Daoy (cell line): ENCODE measurements at places on chromosomes 4 and X. TPM values are rescaled to one million over a fixed set of nuclear protein-coding genes. Genes with fewer than 3 reads are reported as not detected.

EXOC1L gene
- not detected in 2 replicates for total RNA-seq

ZNF518B gene
- 18.0 and 18.5 TPM in 2 replicates for total RNA-seq

LRRC66 gene
- total RNA-seq, result not detected in 2 replicates

ZNF157 gene
- 0.06 TPM in 1 of 2 replicates, not detected in the other for total RNA-seq

AFF2 gene
- total RNA-seq, result 0.06 TPM in 1 of 2 replicates, not detected in the other

USP38 gene
- total RNA-seq, result 8.0 and 8.1 TPM in 2 replicates

TLR8 gene
- not detected in 2 replicates for total RNA-seq

DMRTC1 gene
- total RNA-seq, result 0.46 TPM in 1 of 2 replicates, not detected in the other

UBA1 gene
- 122 and 130 TPM in 2 replicates for total RNA-seq

DRD5 gene
- not detected in 2 replicates for total RNA-seq

SH2D1A gene
- not detected in 2 replicates for total RNA-seq

SHOX gene
- not detected in 2 replicates for total RNA-seq

INPP4B gene
- total RNA-seq, result 6.9 and 9.3 TPM in 2 replicates

NEUROG2 gene
- 0.06 TPM in 1 of 2 replicates, not detected in the other for total RNA-seq

S100P gene
- total RNA-seq, result not detected in 2 replicates

ZAR1 gene
- total RNA-seq, result 0.11 TPM in 1 of 2 replicates, not detected in the other

NRK gene
- 4.3 and 4.6 TPM in 2 replicates for total RNA-seq
